ENCODE measurements at places on chromosomes 13 and 19. TPM values are rescaled to one million over a fixed set of nuclear protein-coding genes. Genes with fewer than 3 reads are reported as not detected.

The LAIR2 gene
- not detected for polyA plus RNA-seq

The SEMA6B gene
- polyA plus RNA-seq: 19.8 TPM

The EXOC3L2 gene
- polyA plus RNA-seq: 2.1 TPM

The CLEC17A gene
- 0.03 TPM for polyA plus RNA-seq

The PMIS2 gene
- polyA plus RNA-seq: not detected

The GARIN5A gene
- 2.2 TPM for polyA plus RNA-seq

DNA sequence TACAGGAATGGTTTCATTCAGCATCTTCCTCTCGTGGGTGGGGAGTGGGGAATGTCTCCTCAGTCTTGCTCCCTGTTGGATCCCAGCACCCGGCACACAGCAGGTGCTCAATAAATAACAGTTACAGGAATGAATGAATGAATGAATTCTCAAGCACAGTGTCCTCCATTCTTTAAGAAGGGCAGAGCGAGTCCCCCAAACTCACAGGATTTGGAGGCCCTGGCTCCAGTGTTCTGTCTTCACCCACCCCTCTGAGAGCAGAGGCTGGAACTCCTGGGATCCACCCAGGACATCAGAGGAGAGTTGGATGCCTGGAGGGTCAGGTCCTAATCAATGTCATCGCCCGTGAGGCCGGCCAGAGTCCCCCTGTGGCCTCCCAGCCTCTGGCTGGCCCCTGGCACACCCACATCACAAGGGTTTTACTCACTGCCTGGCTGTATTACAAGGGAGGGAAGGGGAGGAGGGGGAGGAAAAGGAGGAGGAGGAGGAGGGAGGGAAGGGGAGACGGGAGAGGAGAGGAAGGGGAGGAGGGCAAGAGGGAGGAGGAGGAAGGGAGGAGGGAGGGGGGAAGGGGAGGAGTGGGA, 8.7 kb upstream of the CREB3L3 start:
- H3K4me1 ChIP-seq: no peaks in the 10 kb centered on the region
- DNase-seq: peak; percentile 89
- no peaks in the 10 kb centered on the region for H3K27me3 ChIP-seq
- H3K36me3 ChIP-seq: no peaks in the 10 kb centered on the region

- no peaks in the 10 kb centered on the region for H3K27me3 ChIP-seq
- peak; percentile 84 for DNase-seq
- H3K36me3 ChIP-seq: no peaks in the 10 kb centered on the region
- no peak overlapping the region for H3K4me3 ChIP-seq
Observed at GRCh38 chr19:1122972-1123363, 19.2 kb downstream of the GPX4 start.

GRCh38 chr19:49892716-49893115, 4.0 kb downstream of the IL4I1 start:
- no peak overlapping the region for H3K4me3 ChIP-seq
- H3K36me3 ChIP-seq: no peaks in the 10 kb centered on the region
- peaks cover 4% of the 10 kb centered on the region for H3K4me1 ChIP-seq
- DNase-seq: no peak
- H3K27ac ChIP-seq: no peak overlapping the region
- no peaks in the 10 kb centered on the region for H3K27me3 ChIP-seq

DNA sequence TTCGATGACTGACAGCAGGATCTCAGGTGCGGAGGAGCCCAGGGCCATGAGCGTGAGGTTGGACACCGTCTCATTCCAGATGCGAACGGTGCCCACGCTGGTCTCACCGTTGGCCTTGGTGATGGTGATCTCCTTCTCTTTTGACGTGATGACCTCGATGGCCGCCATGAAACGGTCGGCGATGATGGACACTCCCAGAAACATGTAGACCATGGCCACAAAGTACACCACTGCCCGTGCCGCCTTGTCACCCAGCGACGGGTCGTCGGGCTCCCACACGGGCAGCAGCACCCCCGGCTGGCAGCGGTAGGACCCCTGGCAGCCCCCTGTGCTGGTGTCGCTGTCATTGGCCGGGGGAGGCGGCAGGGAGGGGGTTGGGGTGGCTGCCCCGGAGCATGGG, 5.7 kb downstream of the SLC8A2 start:
- H3K4me1 ChIP-seq: no peaks in the 10 kb centered on the region
- no peak for DNase-seq
- H3K27me3 ChIP-seq: peaks cover 12% of the 10 kb centered on the region

All from adrenal gland (tissue), 19 donors.